ENCODE measurements at places on chromosomes 11 and 22.

DNA sequence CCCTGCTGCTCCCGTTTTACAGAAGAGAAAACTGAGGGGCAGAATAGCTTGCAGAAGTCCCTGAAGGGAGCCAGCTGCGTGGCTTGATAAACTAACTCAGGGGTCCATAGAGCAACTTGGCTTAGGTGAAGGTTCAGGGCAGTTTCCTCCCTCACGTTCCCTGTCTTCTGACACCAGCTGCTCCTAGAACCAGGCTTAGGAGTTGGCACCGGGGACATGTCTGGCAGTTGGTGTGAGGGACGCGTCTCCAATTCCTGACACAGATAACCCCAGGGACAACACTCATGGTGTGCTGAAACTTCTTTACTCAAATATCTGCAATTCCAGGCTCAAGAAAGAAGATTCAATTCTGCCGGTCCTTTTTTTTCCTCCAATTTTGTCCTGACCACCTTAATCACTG is 85.7 kb downstream of the DSCAML1 start:
- no peak for DNase-seq

- DNase-seq = no peak
Measured at GRCh38 chr22:45475063-45475747, 27.5 kb upstream of the FBLN1 start.

GRCh38 chr11:12199231-12199948 is 89.0 kb downstream of the MICAL2 start:
- no peak for DNase-seq

DNA sequence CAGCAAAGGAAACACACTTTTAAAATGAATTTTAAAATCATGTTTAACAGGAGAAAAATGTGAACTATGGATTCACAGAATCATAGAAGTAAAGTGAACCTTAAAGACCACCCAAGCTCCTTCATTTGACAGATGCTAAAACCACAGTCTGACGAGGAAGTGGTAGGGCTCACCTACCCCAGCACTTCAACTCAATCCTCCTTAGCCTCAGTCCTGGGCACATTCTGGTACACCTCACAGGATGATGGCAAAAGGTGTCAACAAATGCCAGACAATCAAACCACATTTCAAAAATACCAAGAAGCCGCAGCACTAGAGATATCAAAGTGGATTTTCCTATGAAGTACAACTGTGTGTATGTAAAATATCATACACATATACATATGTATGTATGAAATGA is 43.1 kb downstream of the PITPNB start:
- no peak for DNase-seq

GRCh38 chr11:58188770-58189169 is at the start of gene OR9Q2:
TSS of gene OR9Q2 (plus strand) at chr11:58189070. CDS start at chr11:58190491, 1,421 bp downstream.
- DNase-seq = no peak

- no peak for DNase-seq
Measured at GRCh38 chr22:20644071-20644642, 129.8 kb upstream of the SERPIND1 start.

- DNase-seq = no peak
Measured at GRCh38 chr11:7874056-7874455, 57.0 kb downstream of the OR10A6 start.

DNA sequence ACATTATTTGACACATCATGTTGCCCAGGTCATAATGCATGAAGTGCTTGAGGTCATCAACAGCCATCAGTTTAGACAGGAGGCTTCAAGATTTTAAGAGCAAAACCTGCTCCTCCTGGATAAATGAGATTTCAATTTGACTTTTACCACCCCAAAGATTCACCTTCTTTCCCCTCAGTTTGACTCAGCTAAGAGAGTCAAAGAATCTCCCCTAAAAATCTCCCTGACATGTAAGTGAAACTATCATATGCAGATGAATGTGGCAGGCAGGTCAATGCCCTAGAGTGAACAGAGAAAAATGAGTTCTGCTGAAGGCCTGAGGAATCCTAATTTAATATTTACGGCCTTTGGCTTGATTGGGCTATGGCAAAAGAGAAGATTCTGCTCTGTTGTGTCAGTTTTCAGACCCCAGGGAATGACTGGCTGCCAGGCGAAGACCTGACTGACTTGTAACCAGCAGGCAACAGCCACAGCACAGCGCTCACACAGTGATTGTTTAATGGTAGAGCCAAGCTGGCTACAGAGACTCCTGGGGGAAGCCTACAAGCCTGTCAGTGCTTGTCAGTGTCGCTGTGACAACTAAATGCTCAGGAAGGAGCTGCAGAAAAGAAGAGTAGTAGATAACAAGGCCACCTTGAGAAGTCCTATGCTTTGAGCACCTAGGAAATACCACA is 491.2 kb upstream of the LRRC4C start:
- no peak for DNase-seq

- DNase-seq = no peak
Measured at GRCh38 chr22:23392420-23393121, 187.5 kb downstream of the IGLL1 start.

GRCh38 chr22:48795664-48796063 is 1032.0 kb downstream of the BRD1 start:
- DNase-seq = no peak

- no peak for DNase-seq
Measured at GRCh38 chr11:74325649-74326645, 14.5 kb upstream of the P4HA3 start.

All from stimulated activated CD4-positive, alpha-beta T cell treated with anti-CD3 and anti-CD28 coated beads, TNF-alpha, amount 100 ng/mL, for 4 hours (primary cell).